ENCODE measurements at places on chromosomes 2 and 18.

- DNase-seq: no peak
Measured at GRCh38 chr2:119126650-119127049, 31.9 kb downstream of the C1QL2 start.

DNA sequence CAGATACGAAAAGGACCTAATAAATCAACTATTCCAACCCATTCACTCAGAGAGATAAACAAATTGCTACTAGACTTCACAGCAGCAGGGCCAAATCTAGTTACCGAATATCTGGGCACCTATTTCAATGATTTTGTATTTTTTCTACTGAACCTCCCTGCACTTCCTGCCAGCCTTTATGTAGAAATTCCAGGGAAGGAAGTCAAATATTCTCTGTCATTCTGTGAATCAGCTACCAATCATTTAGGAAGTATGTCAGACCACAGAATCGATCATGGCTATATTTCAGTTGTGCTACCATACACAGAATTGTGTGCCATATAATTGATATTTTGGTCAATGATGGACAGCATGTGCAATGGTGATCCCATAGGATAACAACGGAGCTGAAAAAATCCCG is 109.6 kb upstream of the SPOPL start:
- no peak for DNase-seq

GRCh38 chr2:108806371-108807113 is 20.0 kb downstream of the CCDC138 start:
- DNase-seq: no peak

DNA sequence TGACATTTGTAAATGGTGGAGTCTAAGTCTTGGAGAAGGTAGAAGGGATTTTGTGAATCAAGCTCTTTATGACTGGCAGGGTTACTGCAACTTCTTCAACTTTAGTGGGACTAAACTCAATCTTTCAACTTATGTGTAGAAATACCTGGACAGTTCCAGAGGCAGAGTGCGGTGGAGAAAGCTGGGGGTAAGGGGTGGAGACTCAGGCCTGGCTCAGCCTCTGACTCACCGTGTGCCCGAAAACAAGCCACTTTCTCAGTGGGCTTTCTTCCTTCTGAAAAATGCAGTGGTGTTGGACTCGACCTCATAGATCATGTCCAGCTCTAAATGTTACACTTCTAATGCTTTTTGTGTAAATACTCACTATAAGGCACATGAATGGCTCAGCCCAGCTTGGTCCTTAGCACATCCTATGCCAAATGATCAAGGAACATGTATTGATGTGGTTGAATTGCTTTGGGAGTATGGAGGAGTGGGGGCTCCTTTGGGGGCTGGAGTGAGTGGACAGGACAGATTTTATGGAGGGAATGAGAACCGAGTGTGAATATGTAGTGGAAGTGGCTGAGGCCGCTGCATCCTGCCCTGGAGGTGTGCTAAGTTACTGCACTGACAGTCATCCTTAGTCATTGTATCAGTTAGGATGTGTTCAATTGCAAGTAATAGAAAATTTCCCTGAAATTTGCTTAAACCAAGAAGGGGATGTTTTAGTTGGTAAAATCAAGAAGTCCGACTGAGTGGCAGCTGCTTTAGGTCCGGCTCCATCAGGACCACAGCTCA is 32.2 kb upstream of the IGFBP5 start:
- DNase-seq: no peak

DNA sequence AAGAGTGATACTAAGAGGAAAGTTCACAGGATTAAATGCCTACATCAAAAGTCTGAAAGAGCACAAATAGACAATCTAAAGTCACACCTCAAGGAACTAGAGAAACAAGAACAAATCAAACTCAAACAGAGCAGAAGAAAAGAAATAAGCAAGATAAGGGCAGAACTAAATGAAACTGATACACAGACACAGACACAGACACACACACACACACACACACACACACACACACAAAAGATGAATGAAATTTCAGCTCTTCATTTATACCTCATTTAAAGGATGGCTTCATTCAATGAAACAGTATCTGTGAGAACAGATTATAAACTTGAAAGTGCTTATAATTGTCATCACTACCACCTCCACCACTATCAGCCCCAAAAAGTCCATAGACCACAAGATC is 428.9 kb downstream of the MBD2 start:
- no peak for DNase-seq

DNA sequence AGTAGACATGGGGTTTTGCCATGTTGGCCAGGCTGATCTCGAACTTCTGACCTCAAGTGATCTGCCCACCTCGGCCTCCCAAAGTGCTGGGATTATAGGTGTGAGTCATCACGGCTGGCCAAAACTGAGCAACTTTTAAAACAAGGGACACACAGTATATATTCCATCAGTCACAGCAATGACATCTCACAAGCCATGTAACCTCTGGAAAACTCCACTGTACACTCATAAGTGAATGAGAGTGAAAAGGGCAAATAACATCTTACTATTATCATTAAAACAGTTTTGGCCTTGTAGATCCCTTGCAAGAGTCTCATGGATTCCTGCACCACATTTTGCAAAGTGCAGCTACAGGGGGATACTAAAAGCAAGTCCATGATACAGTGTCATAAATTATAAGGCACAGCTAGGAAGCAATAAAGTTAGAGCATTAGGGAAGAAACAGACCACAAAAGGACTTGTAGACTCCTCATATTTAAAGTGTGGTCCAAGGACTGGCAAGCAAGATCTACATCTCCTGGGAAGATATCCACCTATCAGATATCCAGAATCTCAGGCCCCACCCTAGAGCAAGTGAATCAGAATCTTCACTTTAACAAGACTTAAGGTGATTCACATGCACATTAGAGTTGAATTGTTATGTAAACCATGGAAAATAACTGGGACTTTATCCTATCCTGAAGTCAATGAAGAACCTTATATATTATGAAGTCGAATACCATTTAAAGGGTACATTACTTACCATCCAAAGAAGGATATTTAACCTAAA is 5.7 kb downstream of the SMC6 start:
- no peak for DNase-seq

DNA sequence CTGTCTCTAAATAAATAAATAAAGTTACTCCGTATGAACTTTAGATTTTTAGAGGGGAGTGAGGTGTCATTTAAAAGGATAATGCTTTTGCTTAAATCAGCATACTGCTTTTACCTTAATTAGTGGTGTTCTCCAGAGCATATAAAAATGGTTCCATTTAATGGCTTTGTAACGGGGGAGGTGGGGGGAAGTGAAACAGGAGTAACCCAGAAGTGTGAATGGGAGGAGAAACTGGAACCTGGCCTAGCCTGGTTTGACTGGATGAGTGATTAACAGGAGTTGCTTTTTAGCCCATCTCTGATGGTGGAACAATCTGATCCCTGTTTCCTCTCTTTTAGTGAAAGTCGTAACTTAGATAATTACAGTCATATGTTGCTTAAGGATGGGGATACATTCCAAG is 1.6 kb downstream of the CNDP2 start:
- DNase-seq: no peak

GRCh38 chr2:20689428-20690264 is 22.7 kb downstream of the GDF7 start:
- no peak for DNase-seq

DNA sequence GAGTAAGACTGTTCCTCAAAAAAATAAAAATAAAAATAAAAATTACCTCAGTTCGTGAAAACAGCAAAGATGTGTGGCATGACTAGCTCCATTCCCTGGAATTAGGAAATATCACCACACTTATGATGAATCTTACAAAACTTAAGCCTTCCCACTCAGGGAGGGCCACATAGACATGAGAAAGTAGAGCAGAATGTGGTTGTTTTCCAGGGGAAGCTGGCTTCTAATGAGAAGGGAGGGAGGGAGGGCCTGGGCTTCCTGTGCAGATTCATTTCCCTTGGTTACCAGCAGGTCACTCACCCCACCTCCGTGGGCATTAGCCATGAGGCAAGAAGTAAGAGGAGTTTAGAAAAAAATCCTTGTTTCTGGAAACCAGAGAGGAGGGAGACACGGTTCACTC is 95.9 kb upstream of the RMDN2 start:
- no peak for DNase-seq

GRCh38 chr2:101887328-101887727 is 104.4 kb upstream of the IL1R2 start:
- no peak for DNase-seq

DNA sequence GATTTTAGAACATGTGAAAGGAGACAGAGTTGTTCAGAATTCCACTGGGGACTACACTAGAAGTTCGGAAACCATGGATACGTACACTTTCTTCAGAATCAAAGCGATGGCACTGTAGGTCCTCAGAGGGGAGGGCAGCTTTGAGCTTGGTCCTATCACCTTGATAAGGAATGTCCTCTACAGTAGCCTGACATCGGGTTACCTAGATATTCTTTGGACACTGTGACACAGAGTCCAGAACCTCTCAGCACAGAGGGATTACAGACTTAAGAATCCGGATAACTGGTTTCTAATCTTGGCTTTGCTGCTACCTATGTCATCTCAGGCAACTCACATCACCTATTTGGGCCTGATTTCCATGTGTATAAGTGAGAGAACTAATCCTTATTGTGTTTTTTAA is 14.0 kb downstream of the LBH start:
- no peak for DNase-seq

- no peak for DNase-seq
Measured at GRCh38 chr2:206353685-206354084, 79.2 kb downstream of the ZDBF2 start.

GRCh38 chr2:217714287-217714751 is 288.5 kb downstream of the TNS1 start:
- DNase-seq: no peak

- DNase-seq: no peak
Measured at GRCh38 chr2:144310484-144310883, 209.4 kb downstream of the ZEB2 start.

DNA sequence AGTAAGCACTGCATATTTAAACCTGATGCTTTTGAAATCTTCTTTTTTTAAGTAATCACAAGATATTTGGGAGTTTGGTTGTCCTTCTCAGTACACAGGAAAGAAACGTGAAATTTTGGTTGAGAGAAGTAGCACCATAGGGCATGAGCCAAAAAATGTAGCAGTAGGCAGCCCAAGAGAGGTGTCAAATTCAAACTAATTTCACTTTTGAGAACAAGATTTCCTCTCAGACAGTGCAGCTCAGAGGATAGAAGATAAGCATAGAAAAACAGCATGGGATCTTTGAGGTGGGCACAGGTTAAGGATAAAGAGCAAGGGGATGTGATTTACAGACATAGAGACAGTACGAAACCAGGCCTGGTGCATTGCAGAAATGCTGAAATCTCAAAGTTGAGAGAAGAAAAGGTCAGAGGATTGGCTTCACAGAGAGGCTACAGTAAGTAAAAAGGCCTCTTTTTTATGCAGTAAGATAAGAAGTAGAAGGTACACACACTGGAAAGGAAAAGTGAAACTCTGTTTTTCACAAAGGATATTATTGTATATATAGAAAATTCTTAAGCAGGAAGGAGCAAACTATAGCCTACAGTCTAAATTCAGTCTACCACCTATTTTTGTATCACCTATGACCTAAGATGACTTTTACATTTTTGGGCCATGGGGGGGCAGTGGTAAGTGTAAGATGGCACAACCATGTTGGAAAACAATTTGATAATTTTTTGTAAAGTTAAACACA is 89.8 kb downstream of the PKP4 start:
- DNase-seq: peak; percentile 38

- DNase-seq: no peak
Measured at GRCh38 chr2:15560140-15560987, 770 bp downstream of the NBAS start.

DNA sequence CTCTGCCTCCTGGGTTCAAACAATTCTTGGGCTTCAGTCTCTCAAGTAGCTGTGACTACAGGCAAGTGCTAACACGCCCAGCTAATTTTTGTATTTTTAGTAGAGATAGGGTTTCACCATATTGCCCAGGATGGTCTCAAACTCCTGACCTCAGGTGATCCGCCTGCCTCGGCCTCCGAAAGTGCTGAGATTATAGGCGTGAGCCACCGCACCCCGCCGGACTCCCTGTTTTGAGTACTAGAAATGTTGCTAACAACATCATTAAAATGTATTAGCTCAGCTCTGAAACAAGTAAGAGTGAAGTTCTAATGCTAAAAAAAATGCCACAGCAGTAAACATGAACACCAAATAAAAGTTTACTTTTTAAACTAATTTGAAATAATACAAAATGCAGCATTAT is 937.7 kb downstream of the CPS1 start:
- no peak for DNase-seq

- DNase-seq: no peak
Measured at GRCh38 chr2:213148572-213149261, 2.7 kb downstream of the IKZF2 start.

- DNase-seq: no peak
Measured at GRCh38 chr18:58953627-58954026, 89.0 kb downstream of the ZNF532 start.

DNA sequence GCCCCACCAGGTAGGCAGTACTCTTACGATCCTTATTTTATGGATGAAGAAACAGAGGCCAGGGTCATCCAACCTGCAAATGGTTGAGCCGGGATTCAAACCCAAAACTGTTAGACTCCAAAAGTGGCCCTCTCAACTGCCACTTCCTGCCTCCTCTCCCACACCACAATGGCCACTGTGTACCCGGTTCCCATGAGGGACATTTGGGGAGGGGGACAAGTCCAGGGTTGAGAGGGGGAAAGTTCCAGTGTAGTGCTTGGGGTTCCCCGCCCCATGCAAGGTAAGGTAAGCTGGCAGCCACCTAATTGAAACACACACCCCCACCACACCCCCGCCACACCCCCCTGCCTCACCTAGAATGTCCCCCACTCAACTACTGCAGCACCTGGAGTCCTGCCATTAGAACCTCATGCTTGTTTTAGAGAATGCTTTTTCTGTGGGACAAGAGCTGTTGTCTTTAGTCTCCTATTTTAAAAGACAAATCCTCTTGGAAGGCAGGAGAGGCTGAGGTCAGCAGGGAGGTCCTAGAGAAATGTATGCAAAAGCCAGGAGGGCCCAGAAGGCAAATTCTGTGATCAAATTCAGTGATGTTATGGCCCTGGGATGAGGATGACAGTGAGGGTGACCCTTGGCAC is 145.2 kb downstream of the ZFP36L2 start:
- no peak for DNase-seq

DNA sequence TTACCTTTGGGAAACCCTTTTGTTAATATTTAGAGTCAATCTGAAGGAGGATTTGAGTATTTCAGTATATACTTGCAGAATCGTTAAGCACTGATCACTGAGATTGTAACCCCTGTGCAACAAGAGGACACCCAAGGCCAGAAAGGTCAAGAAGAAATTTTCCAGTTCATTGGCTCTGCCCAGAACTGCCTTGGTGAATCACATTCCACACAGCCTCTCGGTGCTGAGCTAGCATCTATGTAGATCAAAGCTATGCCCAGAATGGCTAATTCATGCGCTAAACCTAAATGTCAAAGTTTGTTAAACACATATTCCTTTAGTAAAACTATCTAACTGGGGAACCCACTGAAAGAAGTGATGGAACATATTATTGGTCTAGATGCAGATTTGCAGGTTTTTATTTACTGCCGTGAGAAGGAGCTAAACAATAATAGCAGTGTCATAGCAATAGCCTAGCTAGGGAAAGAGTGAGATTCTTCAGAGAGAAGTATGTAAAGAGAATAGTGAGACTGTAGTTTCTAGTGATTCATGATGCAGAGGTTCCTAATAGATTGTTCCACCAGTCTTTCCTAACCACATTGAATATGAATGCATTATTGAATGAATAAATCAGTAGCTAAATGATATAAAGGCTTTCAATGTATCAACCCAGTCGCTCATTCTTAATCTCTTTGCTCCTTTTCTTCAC is 423.2 kb upstream of the CRIM1 start:
- no peak for DNase-seq

GRCh38 chr2:33518929-33519328 is 42.5 kb downstream of the RASGRP3 start:
- no peak for DNase-seq

All from T-helper 2 cell (primary cell).